ENCODE measurements at places on chromosomes 2 and 18. TPM values are rescaled to one million over a fixed set of nuclear protein-coding genes. Genes with fewer than 3 reads are reported as not detected.

Gene SLC4A3
- total RNA-seq, result 34.4 TPM

Gene SPP2
- total RNA-seq, result not detected

Gene PLCL1
- total RNA-seq, result 31.0 TPM

Gene MYO5B
- total RNA-seq, result 39.4 TPM

Gene SRD5A2
- total RNA-seq, result not detected

Gene TSPYL6
- total RNA-seq, result 0.31 TPM

Gene CRYGD
- total RNA-seq, result not detected

Data from parietal lobe (tissue), 2 donors.